NCI-H1048 (cell line): ENCODE measurements at places on chromosomes 7 and 10.

- no peak for DNase-seq
Observed at GRCh38 chr7:41098402-41098801, 604.5 kb downstream of the INHBA start.

DNA sequence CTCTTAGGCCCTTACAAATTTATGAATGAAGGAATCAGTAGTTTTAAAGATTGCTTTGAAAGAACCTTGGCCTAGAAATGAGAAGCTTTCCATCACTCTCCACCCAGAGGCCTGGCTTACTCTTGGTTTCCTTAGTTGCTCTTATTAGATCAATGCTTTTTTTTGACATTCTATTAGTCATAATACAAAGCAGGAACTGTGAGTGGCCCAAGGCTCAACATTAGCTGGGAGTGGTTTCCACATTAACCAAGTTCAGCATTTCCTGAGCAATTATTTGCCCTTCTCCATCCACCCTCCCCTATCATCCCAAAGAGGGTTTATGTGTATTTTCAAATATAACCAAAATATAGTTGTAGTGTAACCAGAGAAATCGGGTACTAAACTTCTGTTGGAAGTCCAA, 103.4 kb upstream of the FAM204A start:
- no peak for DNase-seq

- no peak for DNase-seq
Observed at GRCh38 chr10:44828508-44829142, 82.5 kb upstream of the TMEM72 start.

DNA sequence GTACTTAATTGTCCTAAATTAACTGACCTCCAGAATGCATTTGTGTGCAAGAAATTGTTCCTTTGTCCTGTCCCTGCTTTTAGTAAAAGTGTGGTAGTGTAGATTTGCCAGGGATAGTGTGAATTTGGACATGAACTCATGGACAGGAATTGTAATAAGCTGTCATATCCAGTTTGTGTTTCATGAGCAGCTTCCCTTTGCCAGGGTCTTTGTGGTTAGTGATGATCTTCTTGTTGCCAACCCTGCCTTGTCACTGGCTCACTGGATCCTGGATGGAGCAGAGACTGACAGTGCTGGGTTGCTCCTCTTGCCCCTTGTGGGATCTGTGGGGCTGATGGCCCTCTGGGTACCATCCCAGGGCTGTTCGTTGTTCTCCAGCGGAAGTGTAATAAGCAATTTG, 110.1 kb downstream of the CCNY start:
- no peak for DNase-seq

DNA sequence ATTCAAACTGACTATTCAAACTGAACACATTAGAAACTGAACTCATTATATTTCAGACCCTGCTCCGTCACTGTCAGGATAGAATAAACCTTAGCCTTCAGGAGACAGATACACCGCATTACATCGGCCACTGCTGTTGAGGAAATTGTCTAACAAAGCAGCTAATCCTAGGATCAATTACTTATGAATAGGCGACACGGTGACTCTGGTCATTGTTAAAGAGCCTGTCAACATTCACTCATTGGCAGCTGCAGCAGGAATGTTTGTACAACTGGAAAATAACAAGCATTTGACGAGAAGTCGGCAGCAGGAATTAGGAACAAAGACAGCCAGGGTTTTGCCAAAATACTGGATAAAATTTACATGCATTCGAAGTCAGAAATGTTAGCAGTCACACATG, 112.0 kb upstream of the MKX start:
- DNase-seq, result no peak

GRCh38 chr7:132779164-132779563, 202.9 kb upstream of the PLXNA4 start:
- DNase-seq, result no peak

DNA sequence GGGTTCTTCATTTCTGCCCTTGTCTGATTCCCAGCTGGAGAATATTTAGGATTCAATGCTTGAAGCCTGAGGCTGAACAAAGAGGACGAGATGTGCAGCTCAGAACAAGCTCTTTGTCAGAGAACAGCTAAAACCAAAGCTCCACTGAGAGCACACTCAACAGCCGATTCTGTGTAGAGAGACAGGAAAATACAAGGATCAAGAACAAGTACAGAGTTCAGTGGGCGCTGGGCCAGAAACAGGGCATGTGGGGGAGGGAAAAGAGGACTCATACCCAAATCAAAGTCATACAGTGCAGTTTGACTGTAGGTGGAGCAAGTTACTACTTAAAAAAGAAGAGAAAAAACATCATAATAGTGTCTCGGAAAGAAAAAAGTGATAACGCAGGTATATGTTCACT, at the start of gene AGMO:
AGMO (minus strand) TSS at position 181 of the 400 bp plus-strand sequence.
- DNase-seq, result no peak

- no peak for DNase-seq
Observed at GRCh38 chr7:132842478-132842877, 239.4 kb downstream of the CHCHD3 start.
